ENCODE measurements at places on chromosomes 11 and 22.
A peak's percentile ranks its signal among the peaks of the same experiment; 100 is the strongest.

GRCh38 chr11:2804189-2804588 lies 81.4 kb downstream of the CDKN1C start:
- DNase-seq = no peak

GRCh38 chr11:69666261-69666660 lies 8.9 kb downstream of the LTO1 start:
- DNase-seq = no peak

GRCh38 chr11:28606930-28607329 lies 498.7 kb downstream of the METTL15 start:
- DNase-seq = peak; percentile 14

GRCh38 chr11:115084231-115084630 lies 405.9 kb downstream of the NXPE2 start:
- DNase-seq = no peak

- no peak for DNase-seq
Observed at GRCh38 chr11:63619967-63620366, 5.7 kb upstream of the PLAAT3 start.

- no peak for DNase-seq
Observed at GRCh38 chr22:32682990-32683389, 118.5 kb upstream of the TIMP3 start.

Measured in ELF-1 (cell line).